ENCODE measurements at places on chromosomes 1 and 21.

- DNase-seq = no peak
These were observed 31.9 kb downstream of the NFYC start for GRCh38 chr1:40723196-40723955.

GRCh38 chr1:38580594-38580993, 279.0 kb downstream of the RRAGC start:
- DNase-seq = no peak

- DNase-seq = no peak
These were observed 15.6 kb downstream of the PRKAB2 start for GRCh38 chr1:147156642-147157041.

DNA sequence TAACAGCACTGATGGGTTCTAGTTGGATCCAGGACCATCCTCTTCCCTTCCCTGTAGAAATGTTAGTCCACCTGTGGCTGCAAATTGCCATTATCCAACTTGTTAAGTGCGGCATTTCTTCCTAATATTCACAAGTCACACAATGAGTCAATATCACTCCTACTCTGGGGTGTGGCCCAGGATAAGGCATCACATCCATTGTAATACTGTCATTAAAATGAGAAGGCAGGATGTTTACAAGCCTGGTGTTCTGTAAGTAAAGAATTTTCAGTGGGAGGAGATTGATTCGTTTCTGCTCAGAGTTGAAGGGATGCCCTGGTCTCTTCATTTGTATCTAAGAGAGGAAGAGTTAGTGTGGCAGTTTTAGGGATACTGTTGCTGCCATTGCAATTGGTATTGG, 18.1 kb upstream of the ARHGAP29 start:
- DNase-seq = no peak

- no peak for DNase-seq
These were observed 24.2 kb upstream of the PHTF1 start for GRCh38 chr1:113783254-113784103.

DNA sequence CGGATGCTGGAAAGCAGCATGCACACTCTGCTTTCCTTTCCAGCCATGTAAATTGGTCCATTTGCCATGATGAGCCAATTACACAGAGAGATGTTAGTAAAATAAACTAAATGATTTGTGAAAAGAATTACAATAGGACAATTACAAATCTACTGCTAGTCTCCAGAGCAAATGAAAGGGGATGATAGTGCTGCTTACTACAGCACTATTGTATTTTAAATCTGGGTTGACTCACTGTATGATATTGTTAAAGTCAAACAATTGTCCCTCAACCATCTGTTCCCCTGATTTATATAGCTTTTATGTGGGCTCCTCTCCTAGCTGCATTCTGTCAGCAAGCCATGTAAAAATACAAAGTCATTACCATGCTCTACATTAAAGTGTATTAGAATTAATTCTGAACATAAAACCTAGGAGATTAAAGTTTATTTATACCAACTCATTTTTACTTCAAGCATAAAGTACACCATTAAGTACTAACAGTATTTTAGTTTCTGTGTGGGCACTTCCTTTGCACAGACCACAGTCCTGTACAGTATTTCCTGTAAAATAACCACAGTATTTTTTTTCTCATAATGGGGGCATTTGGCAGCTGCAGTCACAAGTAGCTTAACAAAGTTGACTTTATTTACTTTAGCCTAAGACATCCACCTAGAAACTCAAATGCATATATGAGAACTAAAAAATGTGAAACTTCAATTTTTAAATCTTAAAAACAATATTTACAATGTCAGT, 135.8 kb downstream of the VAV3 start:
- DNase-seq = no peak

GRCh38 chr1:170623171-170623570, 40.8 kb upstream of the PRRX1 start:
- DNase-seq = no peak
